ENCODE measurements at places on chromosomes 7 and 10. TPM values are rescaled to one million over a fixed set of nuclear protein-coding genes. Genes with fewer than 3 reads are reported as not detected.

- no peak for DNase-seq
- no peaks in the 10 kb centered on the region for H3K36me3 ChIP-seq
- H3K4me1 ChIP-seq, result no peaks in the 10 kb centered on the region
Observed at GRCh38 chr7:81469869-81470723, 299.8 kb downstream of the HGF start.

DNA sequence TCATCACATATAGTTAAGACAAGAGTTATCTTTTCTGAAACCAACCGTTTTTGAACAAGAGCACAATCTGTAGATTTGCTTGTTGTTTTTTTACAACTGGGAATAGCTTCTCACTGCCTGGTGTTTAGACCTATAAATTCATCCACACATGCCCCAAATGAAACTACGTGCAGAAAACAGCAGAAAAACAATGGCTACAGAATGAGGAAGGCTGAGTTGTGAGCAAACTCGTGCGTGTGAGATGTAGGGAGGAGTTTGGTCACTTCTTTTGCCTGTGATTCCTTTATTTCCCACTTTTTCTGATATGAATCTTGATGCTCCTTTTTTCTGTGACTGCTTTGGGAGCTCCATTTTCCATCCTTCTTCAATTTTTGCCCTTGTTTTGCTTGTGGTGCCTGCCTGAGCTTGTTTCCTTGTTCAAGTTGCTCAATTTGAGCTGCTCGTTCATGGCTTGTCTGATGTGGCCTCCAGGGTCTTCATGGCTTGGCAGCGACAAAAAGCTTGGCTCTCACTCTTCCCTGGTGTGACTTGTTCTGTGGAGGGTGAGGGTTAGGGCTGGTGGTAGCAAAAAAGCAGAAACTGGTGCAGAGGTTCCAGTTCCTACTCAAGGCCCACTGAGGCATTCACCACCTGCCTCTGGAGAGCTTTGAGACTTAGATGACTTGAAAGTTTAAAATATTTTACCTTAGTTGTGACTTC is 76.9 kb downstream of the ZNF365 start:
- no peak overlapping the region for H3K27ac ChIP-seq
- DNase-seq, result no peak
- peaks cover 19% of the 10 kb centered on the region for H3K27me3 ChIP-seq
- H3K4me3 ChIP-seq, result no peak overlapping the region
- no peaks in the 10 kb centered on the region for H3K4me1 ChIP-seq

C10orf105 gene
- total RNA-seq, result 0.32 TPM

KCTD7 gene
- total RNA-seq, result 11.0 TPM

DNA sequence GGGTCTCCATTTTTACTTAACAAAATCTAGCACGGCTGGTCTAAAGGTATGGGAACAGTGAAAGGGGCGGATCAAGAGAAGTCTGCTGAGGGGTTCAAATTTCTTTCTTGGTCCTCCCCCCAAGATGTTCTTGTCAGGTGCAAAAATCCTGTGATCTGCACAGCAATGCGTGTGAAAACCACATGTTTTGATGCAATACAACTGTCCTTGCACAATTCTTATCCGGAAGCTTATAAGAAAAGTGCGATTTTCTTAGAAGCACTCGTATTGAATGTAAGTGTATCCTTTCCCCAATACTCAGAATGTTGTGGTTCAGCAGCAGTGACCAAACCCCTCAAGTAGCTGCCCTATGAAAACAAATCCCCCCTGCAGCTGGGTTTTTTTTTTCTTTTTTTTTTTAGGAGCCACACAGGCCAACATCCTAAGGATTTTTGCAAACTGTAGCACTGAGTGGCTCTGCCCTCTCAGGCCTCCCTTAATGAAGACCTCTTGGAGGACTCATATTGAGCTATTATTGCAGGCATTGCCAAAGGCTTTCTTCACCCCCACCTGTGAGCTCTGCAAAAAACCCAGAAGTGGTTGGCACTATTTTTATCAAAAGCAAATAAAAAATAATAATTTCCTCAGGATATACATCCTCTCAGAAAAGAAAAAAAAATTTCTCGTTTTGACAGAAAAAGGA is 151.9 kb upstream of the ITGB1 start:
- no peaks in the 10 kb centered on the region for H3K36me3 ChIP-seq
- peaks cover 47% of the 10 kb centered on the region for H3K4me1 ChIP-seq
- H3K27ac ChIP-seq, result no peak overlapping the region
- H3K27me3 ChIP-seq, result no peaks in the 10 kb centered on the region
- no peak for DNase-seq

CRPPA gene
- 1.1 TPM for total RNA-seq

GRCh38 chr7:17556247-17556956 is 257.9 kb downstream of the AHR start:
- no peak overlapping the region for H3K4me3 ChIP-seq
- H3K36me3 ChIP-seq, result no peaks in the 10 kb centered on the region
- H3K27ac ChIP-seq, result no peak overlapping the region
- H3K27me3 ChIP-seq, result peaks cover 3% of the 10 kb centered on the region
- no peak for DNase-seq
- no peaks in the 10 kb centered on the region for H3K4me1 ChIP-seq

C7orf57 gene
- total RNA-seq, result 0.31 TPM

GRCh38 chr7:134637934-134638719 is 8.5 kb upstream of the BPGM start:
- peak overlapping the region; percentile 11 for H3K27ac ChIP-seq
- no peaks in the 10 kb centered on the region for H3K27me3 ChIP-seq
- peaks cover 8% of the 10 kb centered on the region for H3K36me3 ChIP-seq
- DNase-seq, result no peak

- no peak overlapping the region for H3K4me3 ChIP-seq
- no peaks in the 10 kb centered on the region for H3K4me1 ChIP-seq
- no peaks in the 10 kb centered on the region for H3K27me3 ChIP-seq
- no peak overlapping the region for H3K27ac ChIP-seq
- no peak for DNase-seq
Observed at GRCh38 chr7:80858141-80858903, 60.5 kb downstream of the SEMA3C start.

TMEM236 gene
- total RNA-seq, result 0.05 TPM

CPA2 gene
- total RNA-seq, result not detected

Data from activated T-helper 1 cell treated with anti-CD3 and anti-CD28 coated beads, Interleukin-12 subunit alpha, Interleukin-12 subunit beta, Interleukin-2, Interleukin-4 antibody, amounts not matched to agents 30 ng/mL and 10 ng/mL and 1 ng/mL, durations not matched to agents 14 hours and 24 hours and 36 hours (primary cell).